GM23338 (cell line): ENCODE measurements at places on chromosomes 7 and 10. TPM values are rescaled to one million over a fixed set of nuclear protein-coding genes. Genes with fewer than 3 reads are reported as not detected.

DNA sequence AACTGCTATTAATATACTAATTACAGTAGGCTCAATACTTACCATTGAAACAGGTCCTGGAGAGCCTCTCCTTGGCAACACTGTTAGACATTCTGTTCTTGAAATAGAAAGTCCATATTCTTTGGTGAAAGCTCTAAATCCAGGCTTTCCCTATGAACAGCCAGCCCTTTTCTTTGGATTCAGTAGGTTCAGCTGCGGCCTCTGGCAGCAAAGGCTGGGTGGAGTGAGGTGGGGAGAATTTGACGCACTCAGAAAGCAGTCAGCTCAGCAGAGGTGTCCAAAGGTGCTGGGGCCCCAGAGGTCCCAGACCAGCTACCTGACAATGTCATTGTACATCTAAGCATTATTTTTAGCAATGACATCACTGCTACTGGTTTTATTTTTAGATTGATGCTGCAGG, 146.1 kb downstream of the GRK5 start:
- DNase-seq = no peak

DNA sequence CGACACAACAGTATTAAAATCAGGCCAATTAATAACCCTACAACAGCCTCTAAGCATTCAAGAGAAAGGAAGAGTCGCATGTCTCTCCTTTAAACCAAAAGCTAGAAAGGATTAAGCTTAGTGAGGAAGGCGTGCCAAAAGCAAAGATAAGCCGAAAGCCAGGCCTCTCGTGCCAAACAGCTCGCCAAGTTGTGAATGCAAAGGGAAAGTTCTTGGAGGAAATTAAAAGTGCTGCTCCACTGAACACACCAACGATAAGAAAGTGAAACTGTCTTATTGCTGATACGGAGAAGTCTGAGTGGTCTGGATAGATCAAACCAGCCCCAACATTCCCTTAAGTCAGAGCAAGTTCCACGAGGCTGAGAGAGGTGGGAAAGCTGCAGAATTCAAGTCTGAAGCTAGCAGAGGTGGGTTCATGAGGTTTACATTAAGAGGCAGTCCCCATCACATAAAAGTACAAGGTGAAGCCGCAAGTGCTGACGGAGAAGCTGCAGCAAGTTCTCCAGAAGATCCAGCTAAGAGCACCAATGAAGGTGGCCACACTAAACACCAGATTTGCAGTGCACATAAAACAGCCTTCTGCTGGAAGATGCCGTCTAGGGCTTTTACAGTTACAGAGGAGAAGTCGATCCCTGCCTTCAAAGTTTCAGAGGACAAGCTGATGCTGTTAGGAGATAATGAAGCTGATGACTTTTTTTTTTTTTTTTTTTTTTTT, 194.8 kb downstream of the MAD1L1 start:
- DNase-seq = no peak

DNA sequence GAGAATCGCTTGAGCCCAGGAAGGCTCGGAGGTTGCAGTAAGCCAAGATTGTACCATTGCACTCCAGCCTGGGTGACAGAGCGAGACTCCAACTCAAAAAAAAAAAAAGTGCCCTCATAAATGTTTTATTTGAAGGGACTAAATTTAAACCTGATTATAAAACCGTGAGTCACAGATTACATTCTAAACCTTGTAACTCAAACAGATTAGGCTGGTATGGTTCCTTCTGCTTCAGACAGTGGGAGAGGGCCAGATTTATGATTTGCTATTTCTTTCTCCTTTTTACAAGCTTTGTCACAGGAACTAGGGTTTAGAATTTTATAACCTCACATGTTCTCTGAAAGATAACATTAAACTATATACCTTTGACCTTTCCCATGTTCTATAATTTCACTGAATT, 801.2 kb upstream of the ZWINT start:
- no peak for DNase-seq

- DNase-seq = no peak
These were observed 41.5 kb downstream of the SLIT1 start for GRCh38 chr10:97144297-97144696.

GRCh38 chr10:108037061-108037460, 872.6 kb upstream of the SORCS1 start:
- DNase-seq = no peak

- DNase-seq = no peak
These were observed 22.2 kb upstream of the SRGN start for GRCh38 chr10:69065406-69066361.

DNA sequence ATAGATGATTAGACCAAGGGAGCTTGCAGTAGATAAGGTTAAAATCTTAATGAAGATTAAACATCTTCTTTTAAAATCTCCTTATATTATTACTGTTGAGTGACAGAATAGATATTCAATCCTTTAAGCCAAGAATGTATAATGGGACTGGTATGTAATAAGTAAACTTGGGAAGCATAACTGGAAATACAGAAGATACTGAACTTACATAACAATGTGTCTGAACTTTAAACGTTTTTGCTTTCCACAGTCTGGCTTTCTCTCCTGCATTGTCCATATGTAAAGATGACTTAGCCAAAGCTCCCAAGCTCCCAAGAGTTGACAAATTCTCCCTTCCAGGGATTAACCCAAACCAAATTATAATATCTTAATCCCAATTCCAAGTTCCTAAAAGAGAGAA, 129.8 kb downstream of the KCND2 start:
- no peak for DNase-seq

- no peak for DNase-seq
These were observed 31.2 kb downstream of the PALD1 start for GRCh38 chr10:70509757-70510147.

- no peak for DNase-seq
These were observed 58.5 kb downstream of the PWWP2B start for GRCh38 chr10:132455441-132455971.

LDB1 gene
- 52.9 and 69.3 TPM in 2 replicates for total RNA-seq

- no peak for DNase-seq
These were observed 1.2 kb downstream of the TASOR2 start for GRCh38 chr10:5685764-5686240.

- no peak for DNase-seq
These were observed 15.0 kb upstream of the STEAP4 start for GRCh38 chr7:88321694-88322093.

ZFAND4 gene
- 26.0 and 30.3 TPM in 2 replicates for total RNA-seq

GNB2 gene
- 153 and 156 TPM in 2 replicates for total RNA-seq

- no peak for DNase-seq
These were observed 59.1 kb downstream of the CNTNAP2 start for GRCh38 chr7:146175716-146176115.

TMEM72 gene
- not detected in 2 replicates for total RNA-seq

MEOX2 gene
- 1.2 and 2.1 TPM in 2 replicates for total RNA-seq

DNA sequence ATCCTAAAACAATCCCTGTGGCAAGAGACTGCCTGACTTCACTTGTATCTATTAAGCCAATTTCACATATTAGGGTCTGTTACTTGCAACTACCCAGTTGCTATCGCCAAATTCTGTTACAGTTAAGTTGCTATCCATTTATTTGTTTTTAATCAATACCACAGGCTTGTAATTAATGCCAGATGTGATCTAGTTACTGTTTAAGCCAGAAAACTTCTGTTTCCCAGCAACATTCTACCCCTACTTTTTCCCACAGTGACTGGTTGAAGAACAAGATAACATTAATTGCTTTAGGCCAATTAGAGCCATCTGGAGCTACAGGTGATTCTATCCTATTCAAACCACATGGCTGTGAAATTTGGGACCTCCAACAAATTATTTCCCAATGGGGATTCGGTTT, 131.3 kb downstream of the ALOX5 start:
- no peak for DNase-seq

DNA sequence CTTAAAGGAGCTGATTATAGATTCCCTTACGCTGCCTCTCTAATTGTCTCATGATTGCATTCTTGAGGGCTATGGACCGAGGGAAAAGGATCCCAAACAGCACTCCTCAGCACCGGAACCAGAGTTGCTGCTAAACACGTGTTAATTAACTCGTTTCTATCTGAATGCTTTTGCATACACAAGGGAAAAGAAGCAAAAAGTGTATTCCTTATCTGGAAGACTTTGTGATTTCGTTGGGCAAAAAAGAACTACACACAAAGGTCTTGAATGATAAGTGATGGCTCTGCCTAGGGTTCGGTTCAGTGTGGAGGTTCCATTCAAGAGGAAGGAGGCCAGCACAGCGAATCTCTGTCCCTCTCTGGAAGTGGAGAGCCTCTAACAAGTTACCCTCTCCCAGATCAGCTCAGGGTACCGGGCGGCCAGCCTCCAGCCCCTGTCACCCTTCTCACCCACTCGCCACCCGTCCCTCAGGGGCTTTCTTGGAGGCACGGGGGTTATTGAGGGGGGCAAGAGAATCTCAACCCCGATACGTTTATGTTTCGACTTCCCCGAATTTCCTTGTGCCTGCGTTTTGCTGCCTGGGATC, 515 bp upstream of the SLC4A2 start:
- DNase-seq = no peak

DNA sequence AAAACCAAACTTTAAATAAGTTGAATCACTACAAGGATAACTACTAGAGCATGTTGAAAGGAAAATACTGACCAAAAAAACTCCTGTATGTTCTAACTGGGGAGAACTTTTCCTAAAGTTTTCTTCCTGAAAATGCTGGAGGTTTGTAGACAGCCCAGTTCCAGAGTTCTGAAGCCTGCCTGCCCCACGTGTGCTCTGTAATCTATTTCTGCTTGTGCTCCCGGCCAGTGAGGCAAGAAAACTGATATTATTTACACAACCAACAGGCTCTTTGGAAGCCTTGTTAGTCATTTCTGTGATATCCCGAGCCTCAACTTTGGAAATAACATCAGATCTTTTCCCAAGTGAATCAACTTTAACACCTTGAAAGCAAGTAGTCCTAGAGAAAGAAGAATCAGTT, 46.7 kb downstream of the ZFAND4 start:
- no peak for DNase-seq

GRCh38 chr10:106582291-106582690, 582.2 kb downstream of the SORCS1 start:
- DNase-seq = no peak
